ENCODE measurements at places on chromosomes 11 and 22.

DNA sequence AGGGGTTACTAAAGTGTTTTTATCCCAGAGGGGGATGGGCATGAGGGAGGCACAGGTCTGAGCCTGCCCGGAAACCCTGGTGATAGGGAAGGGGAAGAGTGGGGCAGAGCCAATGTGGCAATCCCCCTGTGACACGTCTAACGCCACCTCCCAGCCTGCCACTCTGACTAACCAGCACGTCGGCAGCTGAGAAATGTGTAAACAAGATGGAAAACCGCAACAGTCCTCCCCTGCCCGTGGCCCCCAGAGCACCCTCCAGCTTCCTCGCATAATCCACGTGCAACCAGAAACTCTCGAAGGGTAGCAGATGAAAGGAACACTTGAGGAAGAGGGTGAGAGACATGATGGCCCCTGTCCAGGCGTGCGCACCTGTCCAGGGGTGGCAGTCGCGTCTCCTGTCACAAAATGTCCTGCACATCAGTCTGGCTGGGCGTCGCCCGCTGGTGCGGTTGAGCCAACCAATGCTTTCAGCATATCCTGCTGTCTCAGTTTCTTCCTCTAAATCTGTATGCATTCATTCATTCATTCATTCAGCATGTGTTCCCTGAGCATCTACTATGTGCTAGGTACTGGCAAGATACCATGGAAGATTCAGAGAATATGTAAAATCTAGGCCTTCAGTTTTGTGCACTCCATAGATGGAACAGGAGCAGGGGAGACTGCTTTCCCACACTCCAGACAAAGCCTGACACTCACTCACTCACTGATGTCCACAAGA is 4.5 kb downstream of the TMPRSS4 start:
- no peak for DNase-seq

GRCh38 chr11:35363854-35364780 is 55.2 kb downstream of the SLC1A2 start:
- DNase-seq: no peak

GRCh38 chr11:104572279-104572678 is 326.0 kb downstream of the CASP12 start:
- DNase-seq: no peak

DNA sequence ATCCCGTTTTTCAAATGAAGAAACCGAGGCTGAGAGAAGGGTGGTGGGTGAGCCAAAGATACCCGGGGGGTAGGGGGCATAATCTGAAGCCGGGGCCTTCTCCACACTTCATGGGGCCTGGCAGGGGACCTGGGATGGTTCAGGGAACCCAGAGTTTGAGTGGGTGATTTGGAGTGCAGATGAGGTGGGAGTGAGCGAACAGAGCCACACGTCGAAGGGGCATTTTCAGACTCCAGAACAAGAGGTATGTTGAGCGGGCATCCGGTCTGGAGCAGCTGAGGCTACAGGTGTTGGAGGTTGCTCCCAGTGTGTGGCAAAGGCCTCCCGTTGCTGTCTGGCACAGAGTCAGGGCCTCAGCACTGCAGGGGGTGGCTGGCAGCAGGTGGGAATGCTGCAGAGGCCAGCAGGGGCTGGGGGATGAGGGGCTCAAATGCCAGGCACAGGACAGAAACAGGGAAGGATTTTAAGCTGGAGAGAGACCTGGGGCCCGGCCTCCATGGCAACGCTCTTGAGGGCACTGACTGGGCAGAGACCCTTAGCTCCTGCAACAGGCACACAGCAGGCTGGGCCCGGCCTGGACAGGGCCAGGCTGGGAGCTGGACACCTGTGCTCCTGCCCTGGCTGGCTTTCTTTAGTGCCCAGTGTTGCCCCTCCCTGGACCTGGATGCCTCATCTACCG is 46.2 kb downstream of the WNT11 start:
- DNase-seq: no peak

DNA sequence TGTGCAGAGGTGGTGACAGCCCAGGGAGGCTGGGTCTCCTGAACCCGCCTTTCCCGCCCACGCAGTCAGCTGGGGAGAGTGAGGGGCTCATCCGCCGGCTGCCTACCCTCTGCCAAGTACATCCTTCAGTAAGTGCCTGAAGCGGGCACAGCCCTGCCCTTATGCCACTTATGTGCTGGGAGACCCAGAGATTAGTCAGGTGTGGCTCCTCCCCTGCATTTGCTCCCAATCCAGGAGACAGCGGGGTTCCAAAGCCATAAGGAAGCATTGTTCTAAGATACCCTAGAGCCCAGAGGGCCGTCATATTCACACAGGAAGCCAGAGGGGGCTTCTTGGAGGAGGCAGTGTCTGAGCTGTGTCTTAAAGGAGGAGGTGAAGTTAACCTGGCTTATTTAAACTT is 5.8 kb upstream of the PPP6R3 start:
- DNase-seq: no peak

GRCh38 chr11:42417691-42418090 is 894.1 kb upstream of the API5 start:
- DNase-seq: no peak

DNA sequence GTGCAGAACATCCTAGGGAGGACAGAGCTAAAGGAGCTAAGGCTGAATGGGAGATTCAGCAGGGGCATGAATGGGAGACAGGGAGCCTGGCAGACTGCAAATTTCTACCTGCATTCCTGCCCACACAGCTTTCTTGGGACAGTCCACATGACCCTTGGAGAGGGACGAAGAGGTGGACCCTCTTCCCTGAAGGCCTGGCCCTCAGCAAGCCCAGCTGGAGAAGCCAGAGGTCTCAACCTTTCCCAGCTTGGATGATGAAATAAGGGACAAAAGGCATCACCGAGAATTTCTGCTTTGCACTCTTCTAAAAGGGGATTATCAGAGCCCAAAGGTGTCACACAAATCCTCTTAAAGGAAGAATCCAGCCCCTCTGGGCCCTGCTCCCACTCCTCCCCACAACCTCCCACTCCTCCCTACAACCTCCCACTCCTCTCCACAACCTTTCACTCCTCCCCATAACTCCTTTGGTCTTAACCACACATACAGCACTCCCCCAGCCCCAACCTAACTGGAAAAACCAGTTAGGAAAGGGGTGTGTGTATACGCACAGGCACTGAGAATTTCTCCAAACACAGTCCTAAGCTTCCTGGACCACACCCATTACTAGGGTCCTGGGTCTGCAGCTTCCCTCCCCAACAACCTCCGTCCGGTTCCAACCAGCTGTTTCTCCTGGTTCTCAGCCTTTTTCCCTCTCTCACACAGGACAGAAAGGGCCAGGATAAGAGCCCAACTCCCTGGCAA is 38.4 kb downstream of the RPL27A start:
- no peak for DNase-seq

GRCh38 chr11:75480185-75481175 is 45.3 kb downstream of the GDPD5 start:
- DNase-seq: no peak

- no peak for DNase-seq
Observed at GRCh38 chr11:126638648-126639047, 283.2 kb downstream of the ST3GAL4 start.

- DNase-seq: no peak
Observed at GRCh38 chr11:126060757-126061171, 1.9 kb downstream of the CDON start.

DNA sequence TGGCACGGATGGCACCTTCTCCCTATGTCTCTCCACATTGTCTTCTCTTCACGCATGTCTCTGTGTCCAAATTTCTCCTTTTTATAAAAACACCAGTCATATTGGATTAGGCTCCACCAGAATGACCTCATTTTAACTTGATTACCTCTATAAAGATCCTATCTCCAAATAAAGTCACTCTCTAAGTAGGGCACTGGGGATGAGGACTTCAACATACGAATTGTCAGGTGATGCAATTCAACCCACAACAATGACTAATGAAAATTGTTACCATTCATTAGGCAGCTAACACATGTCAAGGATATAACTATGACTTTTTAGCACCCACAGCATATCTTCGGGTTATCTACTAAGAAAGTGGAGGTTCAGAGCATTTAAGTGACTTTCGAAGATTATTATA is 55.5 kb upstream of the USP47 start:
- no peak for DNase-seq

GRCh38 chr22:48918585-48919186 is 909.0 kb downstream of the BRD1 start:
- no peak for DNase-seq

- no peak for DNase-seq
Observed at GRCh38 chr11:61310749-61311148, 15.6 kb upstream of the VWCE start.

GRCh38 chr22:37287550-37287951 is 5.2 kb downstream of the CYTH4 start:
- no peak for DNase-seq

DNA sequence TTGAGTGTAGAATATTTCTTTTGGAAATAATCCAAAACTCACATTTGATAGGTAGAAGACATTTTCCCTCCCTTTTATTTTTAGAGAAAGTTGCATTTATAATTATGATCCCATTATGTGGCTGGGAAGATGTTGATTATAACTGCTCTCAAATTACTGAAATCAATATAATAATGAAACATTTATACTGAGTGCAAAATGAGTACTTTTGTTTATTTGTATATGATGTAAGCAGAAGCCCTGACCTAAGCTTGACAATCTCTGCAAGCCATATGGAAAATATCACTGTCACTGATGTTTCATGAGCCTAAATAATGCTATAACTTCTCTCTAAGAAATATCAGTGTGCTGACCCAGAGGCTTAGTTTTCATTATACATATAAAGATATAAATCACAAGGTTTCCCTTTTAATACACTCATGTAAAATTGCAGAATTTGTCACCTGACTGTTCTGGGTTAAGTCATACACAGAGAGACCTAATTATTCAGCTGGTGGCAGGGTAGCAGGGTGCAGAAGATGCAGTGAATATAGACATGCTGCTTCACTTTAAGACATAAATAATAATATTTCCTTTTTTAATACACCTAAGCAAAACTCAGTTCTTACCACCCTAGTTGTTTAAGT is 99.2 kb downstream of the BBOX1 start:
- no peak for DNase-seq

DNA sequence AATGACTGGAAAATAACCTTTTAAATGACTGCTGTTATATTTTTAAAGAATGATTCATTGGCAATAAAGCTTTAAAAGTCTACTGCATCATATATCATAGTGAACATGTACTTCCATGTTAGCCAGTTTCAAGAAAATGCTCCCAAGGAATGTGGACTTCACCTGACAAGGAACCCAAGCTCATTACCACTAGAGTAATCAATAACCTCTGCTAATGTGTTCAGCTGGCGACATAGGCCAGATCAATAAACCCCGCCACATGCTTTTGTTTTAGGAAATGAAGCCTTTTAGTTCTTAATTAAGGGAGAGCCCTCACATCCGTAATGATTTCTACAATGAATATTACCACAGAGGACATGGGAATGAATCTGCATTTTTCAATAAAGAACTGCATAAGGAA is 1219.9 kb upstream of the CNTN5 start:
- no peak for DNase-seq

DNA sequence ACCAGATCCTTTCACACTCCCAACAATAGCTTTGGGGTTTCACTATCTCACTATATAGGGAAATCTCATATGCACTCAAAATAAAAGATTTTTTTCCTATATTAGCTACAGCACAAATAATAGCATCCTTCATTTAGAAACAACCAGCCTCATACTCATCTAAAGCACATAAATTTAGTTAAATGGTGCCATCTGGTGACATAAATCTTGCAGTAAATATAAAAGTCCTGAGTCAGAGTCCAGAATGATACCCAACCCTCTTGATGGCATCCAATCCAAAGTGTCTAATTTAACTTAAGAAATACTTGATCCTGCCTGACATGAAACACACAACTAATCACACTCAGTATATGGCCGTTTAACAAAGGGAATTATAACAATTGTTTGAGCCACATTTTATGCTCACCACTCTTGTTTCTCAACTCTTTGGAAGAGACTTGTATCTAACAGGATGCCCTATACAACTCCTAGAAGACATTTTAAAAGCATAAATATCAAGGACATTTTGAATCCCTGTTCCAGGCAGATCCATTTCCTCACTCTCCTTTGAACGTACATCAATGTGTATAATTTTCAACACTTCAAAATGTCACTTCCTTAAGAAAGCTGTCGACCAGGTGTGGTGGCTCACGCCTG is 36.2 kb downstream of the DLG2 start:
- peak; percentile 53 for DNase-seq

DNA sequence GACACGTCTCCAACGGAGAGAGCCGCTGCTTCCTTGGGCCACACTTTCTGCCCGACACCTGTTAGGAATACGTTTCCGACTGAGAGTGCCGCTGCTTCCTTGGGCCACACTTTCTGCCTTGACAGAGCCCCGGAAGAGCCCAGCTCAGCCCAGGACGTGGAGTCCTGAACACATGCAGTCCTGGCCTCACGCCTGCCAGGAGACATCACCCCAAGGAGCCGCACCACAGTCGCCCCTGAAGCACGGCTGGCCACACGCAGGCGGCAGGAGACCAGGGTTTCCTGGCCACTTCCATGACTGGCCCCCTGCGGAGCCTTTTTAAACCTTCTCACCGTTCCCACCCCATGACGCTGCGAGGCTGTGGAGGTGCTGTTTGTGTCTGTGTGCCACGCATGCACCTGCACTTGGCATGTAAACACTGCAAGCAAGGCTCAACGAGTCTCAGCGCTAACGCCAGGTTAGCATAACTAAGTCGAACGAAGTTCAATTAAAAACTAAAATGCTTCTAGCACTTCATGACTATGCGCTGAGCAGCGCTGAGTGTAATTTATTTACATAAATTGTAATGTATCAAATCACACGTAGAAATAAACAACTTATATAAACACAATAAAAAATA is 8.8 kb downstream of the TOLLIP start:
- no peak for DNase-seq

DNA sequence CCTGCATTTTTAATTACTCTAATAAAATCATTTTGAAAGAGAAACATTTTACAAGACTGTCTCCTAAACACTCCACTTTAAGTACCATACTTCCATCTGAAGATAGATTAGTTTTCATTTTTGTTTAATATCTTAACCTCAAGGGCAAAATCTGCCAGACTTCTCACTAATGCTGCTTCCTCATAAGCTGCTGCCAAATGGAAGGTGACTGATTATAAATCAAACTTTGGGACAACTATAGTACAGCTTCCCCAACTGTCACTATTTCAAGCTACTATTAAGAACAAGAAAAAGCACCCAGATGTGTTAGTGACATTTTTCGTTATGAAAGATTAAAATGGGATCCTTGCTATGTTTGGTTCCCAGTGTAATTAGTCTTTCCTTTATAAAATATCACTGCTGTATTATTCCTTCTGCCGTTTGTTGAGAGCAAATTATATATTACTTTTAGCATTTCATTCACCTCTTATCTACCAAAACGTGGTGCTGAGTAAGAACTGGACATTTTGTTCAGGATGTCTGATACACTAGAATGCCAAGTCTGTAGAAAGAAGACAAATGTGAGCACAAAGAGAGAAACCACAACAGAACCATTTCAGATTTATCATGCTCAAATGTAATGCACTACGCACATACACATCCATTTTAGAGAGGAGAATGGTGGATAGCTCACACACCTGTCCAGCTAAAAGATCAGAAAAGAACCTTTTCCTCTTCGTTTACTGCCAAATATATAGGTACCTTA is 312.2 kb upstream of the C11orf87 start:
- no peak for DNase-seq
